Activated CD8-positive, alpha-beta memory T cell treated with anti-CD3 and anti-CD28 coated beads for 1 hour (primary cell): ENCODE measurements at places on chromosomes 11 and 22.

DNA sequence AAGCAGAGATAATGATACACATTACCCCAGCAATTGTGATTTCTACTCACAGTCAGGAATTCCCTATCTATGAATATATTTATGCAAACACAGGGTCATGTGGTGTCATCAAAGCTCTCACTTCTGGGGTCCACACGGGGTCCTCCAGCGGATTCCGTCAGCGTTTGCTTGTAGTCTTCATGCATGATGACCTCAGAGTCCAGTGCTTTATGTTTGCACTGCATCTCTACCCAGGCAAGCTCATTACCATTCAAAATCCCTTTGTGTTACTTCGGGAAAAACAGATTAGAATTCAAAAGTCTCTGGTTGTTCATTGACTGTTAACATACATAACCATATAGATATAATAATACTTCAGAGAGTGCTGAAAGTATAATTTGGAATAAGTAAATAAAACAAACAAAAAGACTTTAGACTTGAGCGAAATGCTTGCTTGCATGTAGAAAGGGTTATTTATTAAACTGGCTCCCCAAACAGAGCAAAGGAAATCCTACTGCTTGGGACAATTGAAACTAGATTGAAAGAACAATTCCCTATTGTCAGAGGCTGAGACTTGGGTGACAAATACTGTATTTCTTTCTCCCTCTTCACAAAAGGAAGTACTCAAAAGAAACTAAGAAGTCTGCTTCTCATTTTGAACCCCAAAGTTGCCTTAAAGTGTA lies 423.1 kb downstream of the ETS1 start:
- DNase-seq, result no peak

DNA sequence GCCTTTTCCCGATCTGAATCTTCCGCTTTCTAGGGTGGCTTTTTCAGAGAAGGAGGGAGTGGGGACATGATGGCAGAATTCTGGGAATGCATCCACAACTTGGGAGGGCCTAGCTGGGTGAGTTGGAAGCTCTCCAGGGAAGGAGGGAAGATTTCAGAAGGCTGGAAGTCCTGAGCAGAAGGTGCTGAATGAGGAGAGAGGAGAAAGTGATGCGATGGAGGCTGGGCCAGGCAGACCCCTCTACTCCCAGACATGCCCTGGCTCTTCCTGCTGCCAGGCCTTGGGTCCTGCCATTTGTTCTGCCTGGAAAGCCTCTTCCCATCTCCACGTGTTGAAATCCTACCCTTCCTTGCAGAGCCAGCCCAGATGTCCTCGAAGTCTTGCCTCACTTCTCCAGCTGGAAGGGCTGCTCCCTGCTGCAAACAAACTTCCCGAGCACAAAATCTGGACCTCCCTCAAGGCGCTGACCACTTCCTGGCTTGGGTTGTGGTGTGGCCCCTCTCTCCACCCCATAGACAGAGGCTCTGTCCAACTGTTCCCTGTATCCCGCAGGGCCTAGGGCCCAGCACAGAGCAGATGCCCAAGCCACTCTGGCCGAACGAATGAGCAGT lies 16.8 kb downstream of the LRRC32 start:
- no peak for DNase-seq

DNA sequence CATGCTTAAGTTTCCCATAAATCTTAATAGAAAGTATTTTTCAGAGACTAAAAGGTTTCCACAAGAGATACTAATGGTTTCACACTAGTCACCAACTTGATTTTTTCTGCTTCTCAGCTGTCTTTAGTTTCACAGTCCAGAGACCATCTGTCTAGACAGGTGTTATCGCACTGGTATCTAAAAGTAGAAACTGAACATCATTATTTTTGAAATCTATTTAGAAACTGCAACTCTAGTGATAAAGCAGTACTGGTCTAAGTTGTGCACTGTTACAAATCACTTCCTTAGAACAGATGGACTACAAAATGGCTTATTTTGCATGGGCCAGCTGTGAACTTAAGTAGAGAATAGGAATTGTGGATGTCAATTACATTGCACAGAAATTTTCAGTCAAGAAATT lies 78.0 kb downstream of the CNTN5 start:
- no peak for DNase-seq

DNA sequence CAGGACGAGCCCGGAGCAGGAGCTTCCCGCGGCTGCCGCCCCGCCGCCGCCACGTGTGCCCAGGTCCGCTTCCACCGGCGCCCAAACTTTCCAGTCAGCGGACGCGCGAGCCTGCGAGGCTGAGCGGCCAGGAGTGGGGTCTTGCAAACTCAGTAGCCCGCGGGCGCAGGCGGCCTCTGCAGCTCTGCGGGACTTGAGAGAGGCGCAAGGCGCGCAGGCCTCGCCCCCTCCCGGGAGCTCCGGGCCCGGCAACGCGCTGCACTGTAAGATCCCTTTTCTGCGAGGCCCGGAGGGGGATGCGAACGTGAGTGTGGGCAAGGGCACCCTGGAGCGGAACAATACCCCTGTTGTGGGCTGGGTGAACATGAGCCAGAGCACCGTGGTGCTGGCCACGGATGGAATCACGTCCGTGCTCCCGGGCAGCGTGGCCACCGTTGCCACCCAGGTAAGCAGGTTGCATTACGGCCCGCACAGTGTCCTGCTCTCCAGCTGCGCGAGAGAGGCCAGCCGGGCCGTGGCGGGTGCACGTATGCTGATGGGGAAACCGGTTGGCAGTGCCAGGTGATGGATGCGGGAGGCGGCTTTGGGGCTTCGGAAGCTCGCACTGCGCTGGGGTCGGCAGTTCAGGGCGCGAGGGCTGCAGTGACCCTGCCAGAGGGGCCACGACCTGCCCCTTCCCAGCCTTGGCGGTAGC lies 2.0 kb downstream of the SLC6A5 start:
- no peak for DNase-seq

- no peak for DNase-seq
Measured at GRCh38 chr11:113241636-113242054, 72.7 kb upstream of the TTC12 start.

DNA sequence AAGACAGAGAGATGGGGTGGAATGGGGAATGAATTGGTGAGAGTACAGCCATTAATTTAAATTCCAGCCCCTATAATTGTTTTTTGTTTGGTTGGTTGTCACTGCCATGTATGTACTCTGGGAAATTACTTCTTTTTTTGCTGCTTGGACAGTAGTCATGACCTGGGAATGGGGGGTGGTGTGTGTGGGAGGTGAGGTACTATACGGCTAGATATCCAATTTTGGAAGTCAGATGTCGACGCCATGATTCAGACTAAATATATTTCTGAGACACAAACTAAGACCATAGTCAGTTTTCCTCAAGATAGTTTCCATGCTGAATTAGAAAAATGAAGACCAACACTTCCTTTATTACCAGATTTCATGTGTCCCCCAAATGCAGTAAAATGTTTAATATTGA lies 7.4 kb upstream of the BDNF start:
- no peak for DNase-seq

DNA sequence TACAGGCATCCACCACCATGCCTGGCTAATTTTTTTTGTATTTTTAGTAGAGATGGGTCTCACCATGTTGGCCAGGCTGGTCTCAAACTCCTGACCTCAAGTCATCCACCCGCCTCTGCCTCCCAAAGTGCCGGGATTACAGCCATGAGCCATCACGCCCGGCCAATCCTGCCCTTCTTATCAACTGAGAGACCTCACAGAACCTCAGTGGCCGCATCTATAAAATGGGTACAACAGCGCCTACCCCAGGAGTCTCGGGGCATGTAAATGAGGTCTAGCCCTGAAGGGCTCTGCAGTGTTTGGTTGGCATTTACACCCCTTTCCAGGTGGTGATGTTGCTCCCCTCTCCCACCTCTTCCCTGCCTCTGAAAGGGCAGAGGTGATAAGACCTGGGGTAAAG lies 11.7 kb downstream of the SYNGR1 start:
- no peak for DNase-seq

DNA sequence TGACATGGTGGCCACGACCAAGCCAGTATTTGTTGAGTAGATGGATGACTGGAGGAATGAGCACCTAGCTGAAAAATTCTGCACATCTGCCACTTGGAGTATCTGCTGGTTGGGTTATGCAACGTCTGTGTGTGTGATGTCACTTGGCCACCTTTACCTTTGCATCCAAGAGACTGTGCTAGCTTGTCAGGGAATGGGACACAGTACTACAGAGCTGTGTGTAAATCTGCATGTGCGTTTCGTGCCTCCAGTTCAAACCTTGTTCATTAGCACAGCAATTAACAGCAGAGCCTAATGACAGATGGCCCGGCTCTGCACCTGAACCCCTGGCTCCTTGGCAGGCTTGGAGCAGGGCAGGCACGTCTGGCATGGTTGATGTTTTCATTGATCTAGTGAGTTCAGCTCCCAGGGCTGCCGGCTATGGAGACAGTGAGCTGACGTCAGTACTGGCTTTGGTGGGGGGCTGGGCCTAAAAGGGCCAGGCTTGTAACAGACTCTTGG lies 188.4 kb upstream of the NAV2 start:
- DNase-seq, result no peak

DNA sequence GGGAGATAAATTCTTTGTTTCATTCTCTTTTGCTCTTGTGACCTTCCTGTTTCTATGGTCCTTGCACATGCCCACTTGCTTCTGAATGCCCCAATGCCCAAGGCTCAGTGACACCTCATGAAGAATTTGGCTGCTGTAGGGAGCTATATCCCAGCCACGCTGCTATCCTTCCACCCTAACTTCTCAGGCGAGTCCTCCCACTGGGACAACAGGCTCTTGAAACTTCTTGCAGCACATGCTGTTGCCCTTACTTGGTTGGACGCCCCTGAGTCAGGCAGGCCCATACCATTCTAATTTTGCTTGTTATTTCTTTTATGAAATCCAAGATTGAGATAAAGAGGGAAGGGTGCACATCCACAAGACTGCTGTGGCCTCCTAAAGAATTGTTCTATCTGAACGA lies 57.6 kb upstream of the BLID start:
- no peak for DNase-seq

DNA sequence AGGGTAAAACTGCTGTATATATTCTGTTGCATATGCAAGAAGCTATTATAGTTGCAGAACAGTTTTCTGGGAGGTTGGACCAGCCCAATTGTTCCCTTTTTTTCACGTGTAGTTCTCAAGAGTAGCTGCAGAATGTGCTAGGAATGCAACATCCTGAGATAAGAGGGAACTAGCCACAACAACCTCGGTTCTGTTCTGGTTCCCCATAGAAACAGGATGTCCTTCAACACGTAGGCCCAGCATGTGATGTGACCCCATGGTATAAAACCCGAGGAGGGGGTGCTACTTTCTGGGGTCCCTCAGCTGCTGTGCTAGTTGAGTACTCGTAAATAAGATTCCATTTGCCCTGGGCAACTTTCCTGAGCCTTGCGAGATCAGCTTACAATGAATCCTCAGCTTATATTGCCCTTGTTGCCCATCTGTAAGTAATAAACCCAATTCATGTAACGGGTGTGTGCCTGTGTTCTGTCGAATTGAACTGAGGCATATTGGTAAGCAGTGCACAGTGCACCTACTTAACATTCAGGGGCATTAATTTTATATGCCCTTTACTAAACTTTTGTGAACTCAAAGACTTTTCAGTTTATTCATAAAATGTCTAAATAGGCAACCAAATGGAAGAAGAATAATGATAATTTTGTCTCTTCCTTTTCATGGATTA lies 23.0 kb upstream of the TRAF6 start:
- DNase-seq, result no peak

GRCh38 chr11:66287889-66288670 lies 863 bp downstream of the YIF1A start:
- DNase-seq, result no peak

DNA sequence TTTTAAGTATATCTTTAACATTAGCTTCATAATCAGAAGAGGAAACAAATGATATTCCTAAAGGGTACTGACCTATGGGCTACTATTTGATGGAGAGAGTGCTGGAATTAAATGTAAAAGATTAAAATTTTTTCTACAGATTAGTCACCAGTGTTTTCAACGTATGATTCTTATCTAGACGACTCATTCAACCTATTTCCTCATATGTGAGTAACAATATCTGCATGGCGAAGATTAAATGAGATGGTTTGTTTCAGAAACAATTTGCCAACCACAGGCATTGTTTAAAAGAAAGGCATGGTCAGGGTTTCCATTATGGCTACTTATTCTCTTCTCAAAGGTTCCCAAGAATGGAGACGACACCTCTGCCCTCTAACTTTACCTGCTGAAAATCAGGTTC lies 20.4 kb downstream of the OR56B4 start:
- no peak for DNase-seq

DNA sequence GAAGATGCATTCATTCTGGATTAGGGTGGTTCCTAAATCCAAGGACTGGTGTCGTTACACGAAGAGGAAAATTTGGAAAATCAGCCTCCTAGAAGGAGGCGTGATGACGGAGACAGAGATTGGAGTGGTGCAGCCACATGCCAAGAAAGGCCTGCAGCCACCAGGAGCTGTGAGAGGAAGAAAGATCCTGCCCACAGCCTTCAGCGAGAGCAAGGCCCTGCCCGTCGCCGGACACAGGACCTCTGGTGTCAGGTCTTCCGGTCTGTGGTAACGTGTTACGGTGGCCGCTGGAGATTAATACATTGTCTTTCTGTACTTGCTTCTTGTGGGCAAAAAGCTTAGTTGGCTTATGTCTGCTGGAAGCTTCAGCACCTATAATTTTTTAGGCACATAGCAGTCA lies 1045.8 kb downstream of the BRD1 start:
- no peak for DNase-seq

DNA sequence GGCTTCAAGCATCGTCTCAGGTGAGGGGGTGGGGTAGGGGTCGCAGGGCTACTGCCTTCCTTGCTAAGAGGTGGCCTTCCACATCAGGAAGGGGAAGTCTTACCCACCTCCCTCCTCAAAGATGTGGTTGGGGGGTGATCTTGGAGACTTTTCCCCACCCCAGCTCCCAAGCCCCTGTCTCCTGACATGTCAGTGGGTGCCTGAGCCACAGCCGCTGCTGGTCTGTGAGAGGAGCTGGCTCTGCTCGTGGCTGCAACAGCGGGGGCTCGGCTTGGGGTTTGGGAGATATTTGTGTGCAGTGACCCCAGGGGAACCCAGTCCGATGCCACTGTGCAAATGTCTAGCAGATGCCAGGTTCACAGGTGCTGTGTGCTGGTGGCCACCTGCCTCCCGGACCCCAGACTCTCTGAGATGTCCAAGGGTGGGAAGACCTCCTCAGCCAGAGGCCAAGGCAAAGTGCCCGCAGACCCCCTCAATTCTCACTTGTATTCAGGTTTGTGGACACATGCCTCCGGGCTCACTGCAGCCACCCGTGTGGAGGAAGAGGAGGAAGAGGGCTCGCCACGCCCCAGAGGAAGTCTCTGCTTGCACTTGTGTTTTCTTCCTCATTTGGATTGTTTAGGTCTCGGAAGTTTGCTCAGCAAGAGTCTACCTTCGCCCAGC lies 1.9 kb downstream of the KCNQ1 start:
- no peak for DNase-seq

- DNase-seq, result no peak
Measured at GRCh38 chr22:37010174-37010573, 9.1 kb downstream of the TST start.

DNA sequence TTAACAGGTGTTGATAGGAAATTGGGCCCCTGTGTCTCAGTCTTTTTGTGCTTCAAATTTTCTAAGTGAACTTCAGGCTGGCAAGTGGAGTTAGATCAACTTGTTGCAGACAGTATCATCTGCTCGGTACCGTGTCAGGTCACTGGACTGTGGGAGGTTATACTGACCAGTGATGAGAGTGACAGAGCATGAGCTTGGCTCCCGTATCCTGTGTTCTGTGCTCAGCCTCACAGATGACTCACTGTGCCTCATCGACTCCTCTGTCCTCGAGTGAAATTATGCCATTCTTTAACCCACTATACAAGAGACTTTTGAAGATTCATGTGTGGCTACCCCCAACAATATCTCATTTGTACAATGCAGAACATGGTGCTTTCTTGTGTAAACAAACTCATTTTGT lies 7.9 kb downstream of the GRAP2 start:
- no peak for DNase-seq

- no peak for DNase-seq
Measured at GRCh38 chr11:111403051-111403726, 24.1 kb upstream of the POU2AF1 start.
